Renal pelvis (tissue), 12 donors: ENCODE measurements at places on chromosomes 11 and 22. TPM values are rescaled to one million over a fixed set of nuclear protein-coding genes. Genes with fewer than 3 reads are reported as not detected.

GRCh38 chr11:113372309-113372708, 15.3 kb upstream of the ANKK1 start:
- no peak for DNase-seq

GRCh38 chr11:19947537-19948114, 212.6 kb downstream of the DBX1 start:
- DNase-seq = no peak

DNA sequence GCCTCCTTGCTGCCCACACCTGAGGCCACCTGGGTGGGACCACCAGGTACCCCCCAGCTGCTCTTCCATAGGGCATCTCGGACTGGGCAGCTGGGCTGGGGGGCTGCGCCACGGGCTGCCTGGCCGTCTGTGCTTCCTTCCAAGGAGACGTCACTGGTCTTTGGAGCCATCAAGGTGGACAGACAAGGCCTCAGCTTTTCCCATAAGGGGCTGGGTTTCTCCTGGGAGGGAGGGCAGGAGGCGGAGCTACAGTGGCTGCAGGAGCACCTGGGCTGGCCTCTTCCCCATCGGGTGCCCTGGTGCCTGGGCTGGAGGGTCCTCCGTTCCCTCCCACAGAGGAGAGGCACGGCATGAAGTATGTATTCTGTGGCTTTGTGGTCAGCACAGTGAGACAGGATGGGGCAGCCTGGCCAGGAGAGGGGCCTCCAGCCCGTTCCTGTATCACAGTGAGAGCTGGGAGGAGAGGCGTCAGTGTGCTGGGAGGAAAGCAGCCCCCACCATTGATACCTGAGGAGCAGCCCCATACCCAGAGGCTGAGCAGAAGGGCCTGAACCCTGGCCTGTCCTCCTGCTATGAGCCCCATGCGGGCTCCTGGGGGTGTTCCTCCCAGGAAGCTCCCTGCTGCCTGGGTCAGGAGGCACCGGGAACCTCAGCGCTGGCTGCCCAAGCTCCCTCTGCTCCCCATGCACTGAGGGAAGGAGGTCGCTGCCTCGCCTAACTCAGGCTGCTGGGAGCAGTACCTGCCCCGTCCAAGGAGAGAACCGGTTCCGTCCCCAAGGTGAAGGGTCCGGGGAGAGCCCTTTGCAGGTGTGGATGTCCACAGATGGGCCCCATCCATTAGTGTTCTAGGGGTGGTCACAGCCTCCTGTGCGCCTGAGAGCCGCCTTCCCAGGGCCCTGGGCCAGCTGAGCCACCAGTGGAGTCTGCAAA, 1075.0 kb downstream of the BRD1 start:
- DNase-seq = no peak

DNA sequence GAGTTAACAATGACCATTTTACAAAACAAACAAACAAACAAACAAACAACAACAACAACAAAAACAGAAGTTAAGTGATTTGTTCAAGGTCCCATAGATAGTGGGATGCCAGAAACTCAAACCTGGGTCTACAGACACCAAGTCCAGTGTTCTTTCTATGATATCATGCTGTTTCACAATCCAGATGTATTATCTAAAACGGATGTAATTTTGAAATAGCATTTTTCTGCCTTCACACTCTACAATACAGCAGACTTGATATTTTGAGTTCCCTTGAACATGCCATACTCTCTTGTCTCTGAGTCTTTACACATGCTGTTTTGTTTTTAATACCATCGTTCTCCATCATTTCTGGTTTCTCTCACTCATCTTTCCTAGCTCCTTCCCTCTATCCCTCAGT, 104.5 kb downstream of the RELT start:
- DNase-seq = no peak

TSPAN32 gene
- polyA plus RNA-seq = 2.8 TPM

LMO1 gene
- polyA plus RNA-seq = 0.85 TPM
